ENCODE measurements at places on chromosomes 13 and 19.

GRCh38 chr19:12774588-12775555 is at the start of gene HOOK2:
HOOK2 (minus strand) TSS chr19:12775552; CDS start chr19:12775449, 103 bp downstream.
- peaks cover 13% of the 10 kb centered on the region for H3K27me3 ChIP-seq
- DNase-seq: peak; percentile 37
- no peak within 1 kb of the TSS for H3K27ac ChIP-seq
- H3K4me3 ChIP-seq: peak within 1 kb of the TSS; percentile 78
- no peaks in the 10 kb centered on the region for H3K36me3 ChIP-seq

- no peaks in the 10 kb centered on the region for H3K27me3 ChIP-seq
- DNase-seq: no peak
- peaks cover 2% of the 10 kb centered on the region for H3K4me1 ChIP-seq
- no peak overlapping the region for H3K4me3 ChIP-seq
- no peak overlapping the region for H3K27ac ChIP-seq
- no peaks in the 10 kb centered on the region for H3K36me3 ChIP-seq
Observed at GRCh38 chr13:114157869-114158495, 21.1 kb upstream of the CFAP97D2 start.

DNA sequence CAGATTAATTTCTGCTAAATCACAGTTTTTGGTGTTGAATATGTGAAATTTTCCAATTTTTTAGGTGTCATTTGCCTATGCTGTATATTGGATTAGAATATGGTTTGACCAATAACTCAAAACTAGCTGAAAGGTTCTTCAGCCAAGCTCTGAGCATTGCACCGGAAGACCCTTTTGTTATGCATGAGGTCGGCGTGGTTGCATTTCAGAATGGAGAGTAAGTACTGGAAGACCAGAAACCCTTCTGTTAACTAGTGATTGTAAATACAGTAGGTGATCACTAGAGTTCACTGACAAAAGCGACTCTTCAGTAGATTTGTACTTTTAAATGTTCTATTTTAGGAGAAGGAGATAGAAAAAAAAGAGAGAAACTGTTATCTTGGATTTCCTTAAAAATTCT is 22.3 kb downstream of the CDC16 start:
- no peak overlapping the region for H3K4me3 ChIP-seq
- H3K27ac ChIP-seq: no peak overlapping the region
- peaks cover 22% of the 10 kb centered on the region for H3K36me3 ChIP-seq
- no peaks in the 10 kb centered on the region for H3K4me1 ChIP-seq
- H3K27me3 ChIP-seq: no peaks in the 10 kb centered on the region
- DNase-seq: no peak

GRCh38 chr19:7068599-7068998 is 904 bp upstream of the ZNF557 start:
- H3K36me3 ChIP-seq: peaks cover 4% of the 10 kb centered on the region
- H3K4me1 ChIP-seq: peaks cover 3% of the 10 kb centered on the region
- H3K27me3 ChIP-seq: no peaks in the 10 kb centered on the region
- H3K4me3 ChIP-seq: peak overlapping the region; percentile 98

DNA sequence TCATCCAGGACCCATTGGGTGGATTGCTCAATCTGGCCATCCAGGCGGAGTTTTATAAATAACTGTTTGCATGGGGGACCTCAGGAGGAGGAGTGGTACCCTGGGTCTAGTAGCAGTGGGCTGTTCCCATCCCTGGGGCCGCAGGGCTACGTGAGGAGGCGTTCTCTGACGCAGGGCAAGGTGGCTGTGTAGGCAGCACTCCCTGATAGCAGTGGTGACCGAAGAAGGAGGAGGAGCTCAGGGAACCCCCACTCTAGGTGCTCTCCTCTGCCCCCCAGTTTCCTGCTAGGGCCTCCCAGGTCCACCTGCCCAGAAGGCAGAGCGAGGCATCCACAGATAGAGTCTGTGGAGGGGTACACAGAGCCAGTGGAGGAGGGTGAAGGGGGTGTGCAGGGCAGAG is 64.1 kb downstream of the CCNE1 start:
- H3K4me3 ChIP-seq: no peak overlapping the region
- H3K4me1 ChIP-seq: no peaks in the 10 kb centered on the region
- H3K36me3 ChIP-seq: no peaks in the 10 kb centered on the region

- no peak overlapping the region for H3K27ac ChIP-seq
- H3K4me3 ChIP-seq: no peak overlapping the region
- H3K27me3 ChIP-seq: no peaks in the 10 kb centered on the region
- peaks cover 29% of the 10 kb centered on the region for H3K36me3 ChIP-seq
- H3K4me1 ChIP-seq: no peaks in the 10 kb centered on the region
Observed at GRCh38 chr19:34220472-34221063, 33.8 kb upstream of the GARRE1 start.

GRCh38 chr19:50723069-50723468 is at the start of gene CLEC11A:
CLEC11A (plus strand) TSS chr19:50723364; CDS start chr19:50723526, 162 bp downstream.
- H3K4me3 ChIP-seq: peak within 1 kb of the TSS; percentile 50
- peaks cover 3% of the 10 kb centered on the region for H3K4me1 ChIP-seq
- no peaks in the 10 kb centered on the region for H3K36me3 ChIP-seq

- no peaks in the 10 kb centered on the region for H3K27me3 ChIP-seq
- H3K4me3 ChIP-seq: no peak overlapping the region
- H3K27ac ChIP-seq: no peak overlapping the region
- H3K36me3 ChIP-seq: no peaks in the 10 kb centered on the region
Observed at GRCh38 chr13:28475916-28476725, 18.8 kb downstream of the FLT1 start.

GRCh38 chr19:37313335-37313627 is 57.6 kb upstream of the ZNF527 start:
- peak overlapping the region; percentile 43 for H3K4me3 ChIP-seq
- no peak for DNase-seq
- H3K4me1 ChIP-seq: peaks cover 6% of the 10 kb centered on the region
- H3K27ac ChIP-seq: no peak overlapping the region
- no peaks in the 10 kb centered on the region for H3K27me3 ChIP-seq

DNA sequence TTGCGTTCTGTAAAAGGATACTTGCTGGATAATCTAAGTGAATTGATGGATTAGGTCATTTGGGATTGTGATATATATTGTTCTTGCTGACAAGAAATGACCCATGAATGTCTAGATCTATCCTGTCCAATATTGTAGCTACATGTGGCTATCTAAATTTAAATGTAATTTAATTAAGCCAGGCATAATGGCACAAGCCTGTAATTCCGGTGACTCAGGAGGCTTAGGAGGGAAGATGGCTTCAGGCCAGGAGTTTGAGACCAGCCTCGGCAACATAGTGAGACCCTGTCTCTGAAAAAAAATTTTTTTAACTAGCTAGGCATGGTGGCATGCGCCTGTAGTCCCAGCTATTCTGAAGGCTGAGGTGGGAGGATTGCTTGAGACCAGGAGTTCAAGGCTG is 39.3 kb upstream of the AKAP11 start:
- H3K4me3 ChIP-seq: no peak overlapping the region
- no peaks in the 10 kb centered on the region for H3K4me1 ChIP-seq
- H3K36me3 ChIP-seq: peaks cover 15% of the 10 kb centered on the region
- DNase-seq: no peak

DNA sequence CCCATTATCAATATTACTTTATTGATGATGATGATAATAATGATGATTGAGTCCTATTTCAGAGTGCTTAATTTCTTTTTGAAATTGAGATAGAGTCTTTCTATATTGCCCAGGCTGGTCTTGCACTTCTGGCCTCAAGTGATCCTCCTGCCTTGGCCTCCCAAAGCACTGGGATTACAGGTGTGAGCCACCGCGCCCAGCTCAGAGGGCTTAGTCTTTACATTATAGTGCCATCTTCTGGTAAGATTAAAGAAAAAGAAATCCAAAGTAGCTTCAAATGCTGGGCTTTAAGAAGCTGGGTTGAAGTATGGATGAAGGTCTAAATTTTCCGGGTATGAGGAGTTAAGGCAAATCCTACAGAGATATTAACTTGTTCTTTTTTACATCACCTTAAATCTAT is 3.4 kb upstream of the ZNF333 start:
- no peaks in the 10 kb centered on the region for H3K36me3 ChIP-seq
- peaks cover 25% of the 10 kb centered on the region for H3K27me3 ChIP-seq
- H3K27ac ChIP-seq: no peak overlapping the region

DNA sequence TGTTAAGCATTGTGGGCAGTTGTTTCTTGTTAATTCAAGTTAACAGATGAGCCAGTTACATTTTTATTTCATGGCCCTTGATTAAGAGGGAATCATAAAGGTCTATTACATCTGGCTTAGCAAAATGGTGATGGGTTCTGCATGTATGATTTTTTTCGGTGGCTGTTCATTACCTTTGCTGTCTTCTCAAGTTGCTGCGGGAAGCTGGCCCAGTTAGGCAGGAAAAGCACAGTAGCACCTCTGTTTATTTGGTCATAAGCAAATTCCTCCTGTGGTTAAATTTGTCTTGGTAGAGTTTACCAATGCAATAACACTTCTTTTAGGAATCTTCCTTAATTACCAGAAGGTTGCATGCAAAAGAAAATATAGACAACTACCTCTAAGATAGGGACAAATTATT is 104.5 kb downstream of the FRY start:
- H3K36me3 ChIP-seq: no peaks in the 10 kb centered on the region
- DNase-seq: no peak
- no peaks in the 10 kb centered on the region for H3K27me3 ChIP-seq
- no peaks in the 10 kb centered on the region for H3K4me1 ChIP-seq

- DNase-seq: no peak
- peaks cover 7% of the 10 kb centered on the region for H3K4me1 ChIP-seq
Observed at GRCh38 chr19:44799627-44800346, 9.1 kb upstream of the BCAM start.

DNA sequence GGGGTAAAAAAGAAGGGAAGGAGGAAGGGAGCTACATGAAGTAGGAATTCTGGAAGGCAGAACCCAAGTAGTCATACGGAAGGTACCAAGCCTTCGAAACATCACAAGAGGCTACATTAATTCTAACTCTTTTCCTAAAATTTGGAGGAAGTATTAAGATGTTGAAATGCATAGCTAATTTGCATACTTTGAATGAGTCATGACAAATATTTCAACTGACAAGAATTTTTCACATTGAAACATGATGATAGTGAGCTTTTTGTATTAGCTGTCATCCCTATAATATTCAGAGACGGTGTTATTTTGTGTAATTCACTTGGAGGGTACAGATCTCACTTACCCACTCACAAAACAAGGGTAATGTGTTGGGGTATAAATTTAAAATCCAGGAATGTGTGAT is 9.1 kb upstream of the ACOD1 start:
- no peaks in the 10 kb centered on the region for H3K36me3 ChIP-seq
- no peak overlapping the region for H3K4me3 ChIP-seq
- H3K27me3 ChIP-seq: no peaks in the 10 kb centered on the region
- H3K4me1 ChIP-seq: no peaks in the 10 kb centered on the region
- DNase-seq: no peak

DNA sequence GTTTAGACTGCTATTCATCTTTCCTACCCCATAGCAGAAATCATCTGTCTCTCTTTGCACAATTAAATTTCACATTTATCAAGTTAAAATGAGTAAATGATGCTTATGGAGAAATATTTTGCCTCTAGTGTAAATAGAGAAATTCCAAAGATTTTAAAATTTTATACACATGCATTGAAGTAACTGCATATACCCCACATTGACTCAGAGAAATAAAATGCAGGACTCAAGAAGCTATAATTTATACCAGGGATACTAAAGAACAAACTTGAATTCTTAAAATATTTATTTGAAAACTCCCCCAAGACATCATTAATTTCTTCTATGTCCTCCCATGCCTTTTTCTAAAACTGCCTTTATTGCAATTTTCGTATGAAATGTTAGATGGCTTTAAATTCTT is 165.8 kb downstream of the DIAPH3 start:
- no peaks in the 10 kb centered on the region for H3K36me3 ChIP-seq
- no peak for DNase-seq
- H3K4me1 ChIP-seq: no peaks in the 10 kb centered on the region
- no peaks in the 10 kb centered on the region for H3K27me3 ChIP-seq

DNA sequence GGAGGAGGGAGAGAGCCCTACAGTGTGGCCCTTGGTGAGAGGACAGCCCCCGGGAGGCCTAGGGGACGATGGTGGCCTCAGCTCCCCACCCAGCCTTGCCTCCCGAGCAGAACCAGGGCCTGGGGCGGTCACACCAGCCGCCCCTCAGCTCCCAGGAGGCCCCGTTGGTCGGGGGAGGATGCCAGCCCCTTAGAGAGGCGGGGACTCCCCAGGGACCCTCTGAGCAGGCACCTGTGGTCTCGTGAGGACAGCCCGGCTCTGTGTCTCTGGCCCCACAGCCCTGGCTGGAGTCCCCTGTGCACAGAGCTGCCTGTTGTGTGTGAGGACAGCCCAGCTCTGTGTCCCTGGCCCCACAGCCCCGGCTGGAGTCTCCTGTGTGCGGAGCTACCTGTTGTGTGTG is 158.8 kb downstream of the KDM4B start:
- H3K27me3 ChIP-seq: no peaks in the 10 kb centered on the region
- no peak for DNase-seq
- no peak overlapping the region for H3K4me3 ChIP-seq
- peaks cover 57% of the 10 kb centered on the region for H3K4me1 ChIP-seq
- no peaks in the 10 kb centered on the region for H3K36me3 ChIP-seq
- H3K27ac ChIP-seq: peak overlapping the region; percentile 63

DNA sequence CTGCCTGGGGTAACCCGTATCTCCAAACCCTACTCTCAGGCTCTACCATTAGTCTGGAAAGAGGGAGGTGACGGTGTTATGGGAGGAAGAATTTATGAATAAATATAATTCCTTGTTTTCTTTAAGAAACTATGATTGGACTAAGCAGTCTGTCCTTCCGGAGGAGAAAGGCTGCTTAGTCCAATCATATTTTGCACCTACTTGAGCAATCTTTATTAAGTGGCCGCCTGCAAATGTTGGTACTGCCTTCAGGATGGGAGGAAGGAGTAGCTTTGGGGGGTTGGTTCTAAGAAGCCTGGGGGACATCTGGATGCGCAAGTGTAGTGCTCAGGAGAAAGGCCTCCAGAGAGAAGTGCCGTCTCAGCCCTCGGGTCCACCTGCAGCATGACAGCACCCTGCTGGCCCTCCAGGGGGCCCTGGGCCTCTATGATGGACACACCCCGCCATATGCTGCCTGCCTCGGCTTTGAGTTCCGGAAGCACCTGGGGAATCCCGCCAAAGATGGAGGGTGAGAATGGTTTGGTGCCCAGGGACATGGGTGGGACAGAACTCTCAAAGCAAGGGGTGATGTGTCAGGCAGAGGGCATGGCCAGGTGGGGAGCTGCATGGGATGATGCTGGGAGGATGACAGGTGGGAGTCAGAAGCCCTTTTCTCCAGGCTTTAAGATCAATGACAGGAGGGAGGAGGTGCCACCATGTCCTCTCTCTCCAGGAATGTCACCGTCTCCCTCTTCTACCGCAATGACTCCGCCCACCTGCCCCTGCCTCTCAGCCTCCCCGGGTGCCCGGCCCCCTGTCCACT is 4.1 kb downstream of the ACP4 start:
- H3K4me1 ChIP-seq: peaks cover 4% of the 10 kb centered on the region
- H3K27ac ChIP-seq: no peak overlapping the region
- no peaks in the 10 kb centered on the region for H3K27me3 ChIP-seq
- H3K36me3 ChIP-seq: no peaks in the 10 kb centered on the region
- no peak for DNase-seq
- H3K4me3 ChIP-seq: no peak overlapping the region

DNA sequence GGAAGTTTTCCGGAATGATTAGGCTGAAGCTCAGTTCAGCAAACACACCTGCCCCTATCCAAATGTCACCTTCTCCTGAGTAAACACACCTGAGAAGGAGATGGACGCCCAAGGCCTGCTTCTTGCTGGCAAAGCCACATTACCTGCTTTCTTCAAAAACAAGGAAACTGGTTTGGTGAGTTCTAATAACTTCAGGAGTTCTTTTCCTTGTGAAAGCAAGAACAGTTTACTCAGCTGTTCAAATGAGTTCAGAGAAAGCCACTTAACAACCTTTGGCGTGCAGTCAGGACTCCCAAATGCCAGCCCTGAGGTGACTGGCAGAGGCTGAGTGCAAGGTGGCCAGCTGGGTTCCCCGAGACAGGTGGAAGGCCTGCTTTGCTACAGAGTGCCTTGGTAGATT is 160.5 kb downstream of the STK24 start:
- no peak for DNase-seq
- no peak overlapping the region for H3K4me3 ChIP-seq
- no peaks in the 10 kb centered on the region for H3K27me3 ChIP-seq
- no peak overlapping the region for H3K27ac ChIP-seq
- no peaks in the 10 kb centered on the region for H3K36me3 ChIP-seq

All from neural progenitor cell (in vitro differentiated cells).